ENCODE measurements at places on chromosomes 11 and 22.

GRCh38 chr22:44622147-44622427 lies 79.9 kb upstream of the PRR5 start:
- no peak for DNase-seq

- no peak for DNase-seq
These were observed 2.0 kb upstream of the CLDN5 start for GRCh38 chr22:19526076-19526701.

DNA sequence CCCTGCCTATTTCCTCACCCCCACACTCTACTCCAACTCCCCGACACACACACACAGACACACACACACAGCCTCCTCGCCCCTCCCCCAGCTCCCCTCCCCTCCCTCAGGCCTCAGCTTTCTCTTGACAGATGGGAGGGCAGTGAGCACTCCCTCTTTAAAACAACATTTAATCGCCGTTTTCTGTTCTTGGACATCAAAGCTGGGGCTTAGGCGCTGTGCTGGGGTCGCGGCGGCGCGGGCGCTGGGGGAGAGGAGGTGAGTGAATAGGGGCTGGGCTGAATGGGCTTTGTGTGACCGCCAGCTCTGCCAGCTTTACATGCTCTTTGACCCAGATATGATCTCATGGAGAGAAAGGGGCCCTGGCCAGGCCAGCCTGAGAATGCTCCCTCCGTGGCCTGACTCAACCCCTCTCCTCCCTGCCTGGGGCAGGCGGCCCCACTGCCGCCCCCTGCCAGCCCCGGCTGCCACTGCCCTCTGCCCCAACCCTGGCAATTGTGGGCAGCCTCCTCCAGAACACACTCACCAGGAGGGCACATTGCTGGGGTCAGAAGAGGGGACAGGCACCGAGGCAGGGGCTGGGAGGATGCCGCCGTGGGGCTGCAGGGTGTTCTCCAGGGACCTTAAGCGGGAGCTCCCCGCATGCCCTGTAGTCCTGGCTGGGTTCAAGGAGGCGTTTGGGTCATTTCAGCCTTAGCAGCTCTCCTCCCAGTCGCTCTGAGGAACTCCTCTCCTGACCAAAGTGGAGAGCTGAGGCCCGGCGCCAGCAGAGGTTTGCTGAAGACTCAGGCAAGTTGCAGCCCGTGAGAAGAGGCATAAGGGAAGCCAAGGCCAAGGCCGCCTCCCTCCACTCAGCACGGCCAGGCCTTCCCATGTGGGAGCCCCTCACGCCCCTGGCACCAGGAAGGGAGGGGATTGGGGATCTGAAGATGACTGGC lies 38.3 kb upstream of the NNMT start:
- DNase-seq, result peak; percentile 79

DNA sequence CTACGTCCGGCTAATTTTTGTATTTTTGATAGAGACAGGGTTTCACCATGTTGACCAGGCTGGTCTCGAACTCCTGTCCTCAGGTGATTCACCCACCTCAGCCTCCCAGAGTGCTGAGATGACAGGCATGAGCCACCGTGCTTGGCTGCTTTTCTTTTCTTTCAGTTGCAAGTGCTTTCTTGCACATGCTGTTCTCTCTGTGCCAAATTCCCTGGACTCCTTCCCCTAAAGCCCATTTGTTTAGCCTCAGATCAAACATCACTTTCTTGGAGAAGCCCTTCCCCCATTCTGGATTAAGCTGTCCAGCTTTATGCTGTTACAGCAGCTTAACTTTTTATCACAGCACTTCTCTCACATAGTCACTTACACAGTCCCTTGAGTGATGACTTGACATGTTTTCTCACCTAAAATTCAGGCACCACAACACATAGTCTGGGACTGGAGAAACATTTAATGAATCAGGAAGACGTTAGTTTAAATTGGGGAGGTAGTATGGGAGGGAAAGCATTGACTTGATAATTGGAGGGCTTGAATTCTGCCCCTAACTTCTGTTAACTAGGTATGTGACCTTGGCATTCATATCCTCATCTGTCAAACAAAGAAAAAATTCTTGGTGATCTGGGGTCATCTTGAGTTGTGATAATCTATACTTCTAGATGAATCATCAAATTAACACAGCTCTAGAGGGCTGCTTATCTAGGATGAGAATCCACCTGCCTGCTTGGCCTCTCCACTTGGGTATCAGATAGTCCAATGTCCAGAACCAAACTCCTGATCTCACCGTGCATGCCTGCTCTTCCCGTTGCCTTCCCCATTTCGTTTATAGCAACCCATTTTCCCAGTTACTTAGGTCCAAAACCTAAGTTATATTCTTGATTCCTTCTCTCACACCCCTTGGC lies 18.4 kb downstream of the ACO2 start:
- no peak for DNase-seq

- no peak for DNase-seq
These were observed 58.2 kb downstream of the WNT7B start for GRCh38 chr22:45918459-45919370.

GRCh38 chr11:126345759-126346585 lies 9.5 kb upstream of the ST3GAL4 start:
- DNase-seq, result peak; percentile 54

- peak; percentile 77 for DNase-seq
These were observed 107.1 kb downstream of the GAB2 start for GRCh38 chr11:78310500-78310909.
